ENCODE measurements at places on chromosomes 4 and X.

DNA sequence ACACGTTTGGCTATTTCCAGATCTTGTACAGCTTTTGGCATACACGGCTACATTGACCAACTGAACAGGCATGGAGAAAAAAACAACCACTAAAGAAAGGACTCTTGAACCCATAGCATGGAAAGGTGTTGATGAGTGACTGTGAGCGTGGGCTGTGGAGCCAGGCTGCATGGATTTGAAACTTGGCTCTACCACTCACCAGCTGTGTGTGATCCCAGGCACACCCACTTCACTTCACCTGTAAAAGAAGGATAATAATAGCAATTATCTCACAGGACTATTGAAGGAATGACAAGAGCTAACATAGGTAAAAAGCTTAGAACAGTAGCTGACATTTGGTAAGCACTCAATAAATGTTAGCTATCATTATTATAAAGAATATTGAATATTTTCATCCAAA is 301.7 kb upstream of the CPEB2 start:
- peak; percentile 26 for DNase-seq

DNA sequence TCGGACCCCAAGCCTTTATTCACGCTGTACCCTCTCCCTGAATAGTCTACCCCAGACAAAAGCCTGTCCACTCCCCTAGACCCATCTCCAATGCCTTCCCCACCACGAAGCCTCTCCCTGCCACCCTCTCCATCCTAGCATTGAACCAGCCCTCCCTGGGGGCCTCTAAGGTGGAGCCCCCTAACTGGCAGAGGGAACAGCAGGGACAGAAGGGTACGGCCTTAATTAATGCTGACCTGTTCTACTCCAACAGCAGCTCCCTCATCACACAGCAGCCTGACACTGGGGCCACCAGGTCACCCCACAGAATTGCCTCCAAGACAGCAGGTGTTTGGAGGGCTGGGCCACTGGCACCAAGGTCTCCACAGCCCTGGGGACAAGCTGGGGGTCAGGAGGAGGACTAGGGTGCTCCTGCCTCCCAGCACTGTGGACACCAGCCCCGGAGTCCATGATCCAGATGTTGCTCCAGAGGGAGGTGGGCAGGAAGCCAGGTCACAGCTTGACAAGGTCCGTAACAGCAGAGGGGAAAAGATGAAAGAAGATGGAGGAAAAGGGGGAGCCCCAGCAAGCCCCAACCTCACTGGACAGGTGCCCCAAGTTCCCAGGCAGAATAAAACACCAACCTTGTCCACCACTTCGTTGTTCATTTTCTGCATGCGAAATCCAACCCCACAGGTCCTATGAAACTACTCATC is 3.7 kb downstream of the CRMP1 start:
- no peak for DNase-seq

GRCh38 chr4:16926214-16926613 is 27.8 kb upstream of the LDB2 start:
- no peak for DNase-seq

DNA sequence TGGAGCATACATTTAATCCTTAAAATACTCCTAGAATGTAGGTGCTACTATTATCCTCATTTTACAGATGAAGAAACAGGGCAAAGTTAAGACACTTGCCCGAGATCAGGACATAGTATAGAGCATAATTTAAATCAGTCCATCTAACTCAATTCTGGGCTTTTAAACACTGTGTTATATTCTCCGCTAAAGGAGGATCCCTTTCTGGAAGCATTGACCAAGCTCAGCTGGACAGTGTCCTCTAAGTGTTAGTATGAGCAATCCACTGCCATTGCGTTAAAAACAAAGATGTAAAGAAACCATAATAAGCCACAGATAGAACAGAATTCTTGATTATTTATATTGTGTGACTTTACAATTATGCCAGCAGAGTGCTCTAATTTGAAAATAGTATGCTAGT is 207.0 kb downstream of the ARHGAP24 start:
- DNase-seq: no peak

DNA sequence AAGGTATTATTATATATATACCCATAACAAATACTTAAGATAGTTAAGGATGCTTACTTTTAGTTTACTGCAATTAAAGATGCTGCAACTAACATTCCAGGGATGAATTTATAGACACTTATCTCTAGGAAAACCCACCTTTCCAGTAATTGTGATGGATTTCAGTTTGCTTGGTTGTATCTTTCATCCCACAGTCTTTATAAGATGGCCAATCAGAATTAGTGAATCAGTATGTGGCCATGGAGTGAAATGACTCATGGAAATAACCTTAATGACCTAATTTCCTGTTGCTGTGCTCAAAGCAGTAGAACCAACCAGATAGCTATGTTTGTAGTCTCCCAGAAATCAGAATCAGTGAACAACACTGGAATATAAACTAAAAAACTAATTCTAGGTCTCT is 26.4 kb downstream of the MOSPD2 start:
- no peak for DNase-seq

GRCh38 chr4:3497523-3498389 is 34.5 kb downstream of the LRPAP1 start:
- no peak for DNase-seq

DNA sequence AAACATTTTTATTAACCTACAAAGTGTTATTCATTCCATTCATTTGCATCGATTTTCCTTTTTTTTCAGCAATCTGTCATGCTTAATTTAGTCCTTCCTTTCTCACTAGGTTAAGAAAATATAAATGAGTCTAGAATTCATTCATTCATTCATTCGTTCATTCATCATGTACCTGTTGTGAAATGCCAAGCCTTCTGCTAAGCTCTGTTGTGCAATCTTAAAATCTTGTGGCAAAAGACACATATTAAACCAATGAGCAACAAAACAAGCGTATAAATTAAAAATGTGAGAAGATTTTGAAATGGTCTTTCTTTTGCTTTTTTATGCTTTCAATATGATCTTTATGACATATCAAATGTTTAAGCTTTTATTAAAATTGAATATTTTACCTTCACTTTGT is 88.6 kb upstream of the MAD2L1 start:
- no peak for DNase-seq

GRCh38 chr4:148881860-148882643 is 439.8 kb upstream of the NR3C2 start:
- no peak for DNase-seq

GRCh38 chr4:183828125-183828524 is 77.0 kb upstream of the STOX2 start:
- no peak for DNase-seq

GRCh38 chrX:133640161-133641015 is 225.1 kb upstream of the GPC4 start:
- no peak for DNase-seq

GRCh38 chrX:41332005-41332404 is 2.0 kb upstream of the DDX3X start:
- DNase-seq: no peak

DNA sequence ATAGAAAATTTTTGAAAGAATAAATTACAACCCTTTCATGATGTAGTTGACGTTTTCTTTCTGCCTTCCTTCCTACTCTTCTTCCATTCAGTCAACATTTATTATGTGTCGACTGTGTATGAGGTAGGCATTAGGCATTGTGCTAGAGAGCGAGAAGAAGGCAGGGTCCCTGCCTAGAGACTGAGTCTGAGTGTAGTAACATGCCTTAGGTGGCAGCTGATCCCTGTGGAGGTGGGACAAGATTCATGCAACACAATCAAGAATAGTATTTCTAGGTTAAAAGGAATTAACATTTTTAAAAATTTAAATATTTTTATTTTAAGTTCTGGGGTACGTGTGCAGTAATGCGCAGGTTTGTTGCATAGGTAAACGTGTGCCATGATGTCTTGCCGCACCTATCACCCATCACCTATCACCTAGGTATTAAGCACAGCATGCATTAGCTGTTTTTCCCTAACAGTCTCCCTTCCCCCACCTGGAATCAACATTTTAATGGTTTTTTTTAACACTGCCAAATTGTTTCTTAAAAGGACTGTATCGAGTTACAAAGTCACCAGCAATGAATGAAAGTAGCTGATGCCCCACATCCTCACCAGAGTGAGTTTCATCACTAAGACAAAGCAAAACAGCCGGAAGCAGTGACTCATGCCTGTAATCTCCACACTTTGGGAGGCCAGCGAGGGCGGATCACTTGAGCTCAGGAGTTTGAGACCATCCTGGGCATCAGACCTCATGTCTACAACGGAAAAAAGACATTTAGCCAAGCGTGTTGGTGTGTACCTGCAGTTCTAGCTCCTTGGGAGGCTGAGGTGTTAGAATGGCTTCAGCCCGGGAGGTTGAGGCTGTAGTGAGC is 84.0 kb downstream of the WWC2 start:
- DNase-seq: no peak

Data from NCI-H1105 (cell line).